Left lung (tissue), 14 donors: ENCODE measurements at places on chromosomes 3 and 15.

GRCh38 chr3:155859859-155860258, 5.6 kb upstream of the SLC33A1 start:
- DNase-seq: peak; percentile 30
- no peaks in the 10 kb centered on the region for H3K27me3 ChIP-seq
- H3K4me3 ChIP-seq: no peak overlapping the region
- H3K36me3 ChIP-seq: no peaks in the 10 kb centered on the region
- H3K4me1 ChIP-seq: no peaks in the 10 kb centered on the region

DNA sequence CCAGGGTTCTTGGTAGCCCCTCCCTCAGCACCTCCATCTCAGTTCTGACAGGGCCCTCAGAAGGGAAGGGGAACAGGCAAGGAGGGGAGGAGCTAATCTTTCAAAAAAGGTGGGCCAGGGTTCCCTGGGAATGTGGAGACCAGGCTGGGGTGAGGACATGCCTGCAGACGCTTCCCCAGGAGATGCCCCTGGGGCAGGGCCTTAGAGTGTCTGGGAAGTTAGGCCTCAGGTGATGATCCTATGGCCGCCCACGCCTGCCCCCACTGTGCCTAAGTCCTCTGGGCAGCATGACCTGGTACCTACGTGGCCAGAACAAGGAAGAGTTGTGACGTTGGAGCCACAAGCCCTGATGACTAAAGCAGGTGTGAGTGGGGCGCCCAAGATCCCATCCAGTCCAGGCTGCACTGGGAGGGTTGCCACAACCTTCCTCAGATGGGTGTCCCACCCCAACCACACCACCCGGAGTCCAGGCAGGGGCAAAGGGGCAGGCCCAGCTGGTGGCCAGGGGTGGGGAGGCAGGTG, 3.9 kb upstream of the SEMA3B start:
- H3K27ac ChIP-seq: peak overlapping the region; percentile 80
- no peaks in the 10 kb centered on the region for H3K27me3 ChIP-seq
- H3K36me3 ChIP-seq: no peaks in the 10 kb centered on the region
- no peak for DNase-seq
- no peak overlapping the region for H3K4me3 ChIP-seq

DNA sequence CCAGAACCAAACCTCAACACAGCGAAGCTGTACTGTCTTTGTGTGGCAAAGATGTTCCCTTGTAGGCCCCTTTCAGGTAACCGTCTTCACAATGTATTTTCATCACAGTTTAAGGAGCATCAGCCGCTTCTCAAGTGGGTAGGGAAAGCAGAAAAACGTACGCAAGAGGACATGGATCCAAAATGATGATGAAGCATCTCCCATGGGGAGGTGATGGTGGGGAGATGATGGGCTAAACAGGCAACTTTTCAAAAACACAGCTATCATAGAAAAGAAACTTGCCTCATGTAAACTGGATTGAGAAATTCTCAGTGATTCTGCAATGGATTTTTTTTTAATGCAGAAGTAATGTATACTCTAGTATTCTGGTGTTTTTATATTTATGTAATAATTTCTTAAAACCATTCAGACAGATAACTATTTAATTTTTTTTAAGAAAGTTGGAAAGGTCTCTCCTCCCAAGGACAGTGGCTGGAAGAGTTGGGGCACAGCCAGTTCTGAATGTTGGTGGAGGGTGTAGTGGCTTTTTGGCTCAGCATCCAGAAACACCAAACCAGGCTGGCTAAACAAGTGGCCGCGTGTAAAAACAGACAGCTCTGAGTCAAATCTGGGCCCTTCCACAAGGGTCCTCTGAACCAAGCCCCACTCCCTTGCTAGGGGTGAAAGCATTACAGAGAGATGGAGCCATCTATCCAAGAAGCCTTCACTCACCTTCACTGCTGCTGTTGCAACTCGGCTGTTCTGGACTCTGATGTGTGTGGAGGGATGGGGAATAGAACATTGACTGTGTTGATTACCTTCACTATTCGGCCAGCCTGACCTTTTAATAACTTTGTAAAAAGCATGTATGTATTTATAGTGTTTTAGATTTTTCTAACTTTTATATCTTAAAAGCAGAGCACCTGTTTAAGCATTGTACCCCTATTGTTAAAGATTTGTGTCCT, 60.0 kb downstream of the AAGAB start:
- H3K4me3 ChIP-seq: no peak overlapping the region
- no peak overlapping the region for H3K27ac ChIP-seq
- H3K4me1 ChIP-seq: no peaks in the 10 kb centered on the region
- no peaks in the 10 kb centered on the region for H3K27me3 ChIP-seq
- no peak for DNase-seq

- H3K4me1 ChIP-seq: peaks cover 21% of the 10 kb centered on the region
- no peak overlapping the region for H3K4me3 ChIP-seq
Measured at GRCh38 chr3:157127831-157128767, 31.8 kb downstream of the CCNL1 start.

DNA sequence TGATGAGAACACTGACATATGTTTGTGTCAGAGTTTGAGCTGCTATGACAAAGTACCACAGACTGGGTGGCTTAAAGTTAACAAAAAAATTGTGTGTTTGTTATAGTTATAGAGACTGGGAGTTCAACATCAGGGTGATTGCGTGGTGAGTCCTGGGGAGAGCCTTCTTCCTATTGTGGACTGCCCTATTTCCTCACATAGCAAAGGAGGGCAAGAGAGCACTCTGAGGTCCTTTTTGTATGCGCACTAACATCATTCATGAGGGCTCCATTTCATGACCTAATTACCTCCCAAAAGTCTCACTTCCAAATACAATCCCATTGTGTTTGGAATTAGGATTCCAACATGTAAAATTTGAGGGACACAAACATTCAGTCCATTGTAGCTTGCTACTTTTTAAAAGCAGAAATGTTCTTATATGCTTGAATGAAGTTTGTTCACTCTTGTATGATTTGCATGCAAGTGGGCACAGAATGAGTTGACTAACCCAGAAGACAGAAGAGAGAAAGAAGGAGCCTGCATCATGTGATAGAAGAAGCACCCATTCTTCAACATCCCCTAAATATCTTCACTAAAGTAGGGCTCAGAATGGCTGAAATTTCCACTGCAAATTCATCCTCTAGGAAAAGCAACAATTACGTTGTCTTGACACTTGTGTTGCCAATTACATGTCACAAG, 18.9 kb upstream of the ALCAM start:
- H3K4me1 ChIP-seq: peaks cover 5% of the 10 kb centered on the region
- DNase-seq: no peak
- H3K36me3 ChIP-seq: no peaks in the 10 kb centered on the region
- no peak overlapping the region for H3K4me3 ChIP-seq
- H3K27me3 ChIP-seq: peaks cover 6% of the 10 kb centered on the region
- no peak overlapping the region for H3K27ac ChIP-seq

GRCh38 chr3:115245899-115246298, 98.8 kb upstream of the ZBTB20 start:
- no peak overlapping the region for H3K27ac ChIP-seq
- no peaks in the 10 kb centered on the region for H3K4me1 ChIP-seq
- no peaks in the 10 kb centered on the region for H3K36me3 ChIP-seq
- H3K27me3 ChIP-seq: no peaks in the 10 kb centered on the region
- no peak overlapping the region for H3K4me3 ChIP-seq

DNA sequence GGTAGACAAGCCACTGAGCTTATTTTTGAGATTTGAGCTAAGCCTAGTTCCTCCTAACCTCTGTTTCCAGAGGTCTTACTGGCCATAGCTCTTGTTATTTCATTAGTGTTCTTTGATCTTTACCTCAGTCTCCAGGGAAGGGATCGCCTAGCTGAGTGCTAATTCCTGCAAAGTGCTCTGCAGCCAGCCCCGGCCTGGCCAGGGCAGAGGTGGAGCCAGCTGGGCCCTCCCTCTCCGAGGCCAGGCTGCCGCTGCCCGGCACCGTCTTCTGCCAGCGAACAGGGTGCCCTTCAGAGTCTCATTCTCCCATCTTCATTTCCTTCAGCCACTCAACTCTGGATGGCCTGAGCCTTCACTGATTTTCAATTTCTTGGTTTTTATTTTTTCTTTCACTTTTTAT, 19.7 kb downstream of the FAN1 start:
- no peak for DNase-seq
- H3K36me3 ChIP-seq: no peaks in the 10 kb centered on the region
- no peaks in the 10 kb centered on the region for H3K27me3 ChIP-seq

- no peak for DNase-seq
- H3K4me3 ChIP-seq: no peak overlapping the region
- H3K4me1 ChIP-seq: peaks cover 14% of the 10 kb centered on the region
Measured at GRCh38 chr15:58440158-58440910, 8.5 kb downstream of the LIPC start.

DNA sequence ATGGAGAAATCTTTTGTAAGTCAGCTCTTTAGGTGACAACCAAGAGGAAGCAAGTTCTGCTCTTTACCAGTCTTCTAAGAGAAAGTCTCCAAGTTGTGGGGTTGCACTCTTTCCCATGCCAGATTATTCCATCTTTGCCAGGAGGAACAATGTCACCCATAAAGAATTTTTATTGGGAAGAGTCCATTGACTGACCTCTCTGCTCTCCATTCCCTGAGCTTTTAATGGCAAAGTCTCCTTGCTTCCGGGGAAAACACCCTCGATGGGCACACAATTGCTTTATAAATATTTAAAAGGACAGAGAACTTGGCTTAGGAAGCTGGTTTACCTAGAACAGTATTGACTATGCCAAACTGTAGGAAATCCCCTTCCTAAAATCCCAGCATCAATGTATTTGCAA, 19.9 kb upstream of the UBE2E1 start:
- DNase-seq: no peak
- H3K4me1 ChIP-seq: no peaks in the 10 kb centered on the region
- no peaks in the 10 kb centered on the region for H3K36me3 ChIP-seq
- H3K4me3 ChIP-seq: no peak overlapping the region
- H3K27ac ChIP-seq: no peak overlapping the region

DNA sequence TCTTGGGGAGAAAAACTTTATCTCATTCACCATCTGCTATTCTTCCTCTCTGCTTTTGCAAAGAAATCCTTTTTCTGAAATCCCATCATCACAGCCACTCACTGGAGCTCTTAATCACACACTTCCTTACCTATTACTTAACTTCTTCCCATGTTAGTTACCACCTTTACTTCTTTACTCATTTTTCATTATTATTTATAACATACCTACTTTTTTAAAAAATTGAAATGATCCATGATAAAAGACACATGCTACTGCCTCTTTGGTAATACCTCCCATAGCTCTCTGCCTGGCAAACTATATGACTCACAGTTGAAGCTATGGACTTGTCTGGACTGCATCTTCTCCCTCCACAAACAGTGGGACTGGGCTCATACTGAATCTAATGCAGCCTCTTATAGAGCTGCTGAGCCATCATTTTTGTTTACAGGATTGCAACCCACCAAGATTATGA, 150.3 kb downstream of the TNIK start:
- no peak overlapping the region for H3K4me3 ChIP-seq
- no peak for DNase-seq
- H3K4me1 ChIP-seq: no peaks in the 10 kb centered on the region
- H3K27me3 ChIP-seq: no peaks in the 10 kb centered on the region
- no peaks in the 10 kb centered on the region for H3K36me3 ChIP-seq

DNA sequence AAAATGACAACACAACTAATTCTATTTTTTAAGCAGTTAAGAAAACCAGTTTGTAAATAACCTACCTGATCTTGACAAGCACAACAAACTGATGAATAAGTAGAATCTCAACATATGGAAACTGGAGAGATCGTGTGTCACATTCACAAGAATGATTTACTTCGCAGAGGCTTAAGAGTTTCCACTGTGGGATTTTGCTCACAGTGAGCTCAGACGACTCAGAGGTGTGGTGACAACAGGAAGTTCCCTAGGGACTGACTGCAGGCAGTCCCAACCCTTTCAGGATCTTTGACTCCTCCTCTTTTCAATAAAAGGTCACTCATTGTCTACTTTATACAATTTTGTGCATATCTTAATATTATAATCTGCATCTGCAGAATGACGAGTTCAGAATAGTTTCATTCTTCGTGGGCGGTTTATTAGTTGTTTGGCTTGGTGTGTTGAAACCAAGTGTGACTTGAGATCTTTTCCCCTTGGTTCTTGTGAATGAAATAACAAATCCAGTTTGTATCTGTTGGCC, at the start of gene LIPH:
LIPH (minus strand) TSS at position 231 of the 520 bp plus-strand sequence; CDS start at position 114, 117 bp downstream.
- peak within 1 kb of the TSS; percentile 65 for H3K27ac ChIP-seq
- H3K4me3 ChIP-seq: peak within 1 kb of the TSS; percentile 17
- no peaks in the 10 kb centered on the region for H3K36me3 ChIP-seq
- DNase-seq: no peak

- DNase-seq: no peak
- no peaks in the 10 kb centered on the region for H3K27me3 ChIP-seq
- no peak overlapping the region for H3K27ac ChIP-seq
- H3K36me3 ChIP-seq: no peaks in the 10 kb centered on the region
- H3K4me1 ChIP-seq: no peaks in the 10 kb centered on the region
- H3K4me3 ChIP-seq: no peak overlapping the region
Measured at GRCh38 chr3:142285083-142285517, 59.7 kb upstream of the GK5 start.

- H3K4me3 ChIP-seq: no peak overlapping the region
- H3K27me3 ChIP-seq: no peaks in the 10 kb centered on the region
- H3K27ac ChIP-seq: no peak overlapping the region
- H3K36me3 ChIP-seq: no peaks in the 10 kb centered on the region
Measured at GRCh38 chr3:127214975-127215374, 22.0 kb downstream of the PRR23E start.

- H3K27me3 ChIP-seq: no peaks in the 10 kb centered on the region
- DNase-seq: no peak
- H3K4me1 ChIP-seq: no peaks in the 10 kb centered on the region
- no peak overlapping the region for H3K27ac ChIP-seq
- H3K36me3 ChIP-seq: no peaks in the 10 kb centered on the region
Measured at GRCh38 chr15:51702710-51703109, 21.4 kb downstream of the SCG3 start.

GRCh38 chr3:186854954-186855353, 12.4 kb downstream of the ADIPOQ start:
- H3K4me3 ChIP-seq: no peak overlapping the region
- no peaks in the 10 kb centered on the region for H3K4me1 ChIP-seq
- no peaks in the 10 kb centered on the region for H3K36me3 ChIP-seq
- no peak for DNase-seq
- no peak overlapping the region for H3K27ac ChIP-seq

DNA sequence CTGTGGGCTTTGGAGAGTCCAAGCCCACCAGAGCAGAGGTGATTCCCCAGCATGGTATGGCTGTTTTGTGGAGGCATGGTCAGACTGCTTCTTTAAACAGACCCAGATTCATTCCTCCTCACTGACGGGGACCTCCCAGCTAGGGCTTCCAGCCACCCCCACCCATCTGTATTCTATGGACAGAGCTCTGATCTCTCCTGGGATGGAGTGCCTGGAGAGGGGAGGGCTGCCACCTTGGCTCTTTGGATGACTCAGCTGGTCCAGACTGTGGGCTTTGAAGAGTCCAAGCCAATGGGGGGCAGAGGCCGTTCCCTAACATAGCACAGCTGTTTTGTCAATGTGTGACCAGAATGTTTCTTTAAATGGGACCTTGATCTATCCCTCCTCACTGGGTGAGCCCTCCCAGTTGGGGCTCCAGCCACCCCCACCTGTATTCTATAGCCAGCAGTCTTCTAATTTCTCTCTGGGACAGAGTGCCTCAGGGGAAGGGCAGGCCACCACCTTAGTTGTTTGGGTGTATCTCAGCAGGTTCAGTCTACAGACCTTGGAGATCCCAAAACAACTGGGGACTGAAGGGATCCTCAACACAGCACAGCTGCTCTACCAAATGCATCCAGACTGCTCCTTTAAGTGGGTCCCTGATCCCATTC, 122.0 kb upstream of the OSTN start:
- DNase-seq: peak; percentile 27
- H3K4me3 ChIP-seq: no peak overlapping the region
- H3K36me3 ChIP-seq: no peaks in the 10 kb centered on the region
- H3K4me1 ChIP-seq: no peaks in the 10 kb centered on the region
- H3K27ac ChIP-seq: no peak overlapping the region

- no peak overlapping the region for H3K4me3 ChIP-seq
- H3K27me3 ChIP-seq: no peaks in the 10 kb centered on the region
- no peaks in the 10 kb centered on the region for H3K36me3 ChIP-seq
- H3K4me1 ChIP-seq: no peaks in the 10 kb centered on the region
- DNase-seq: no peak
- H3K27ac ChIP-seq: no peak overlapping the region
Measured at GRCh38 chr3:50912746-50913145, 238.0 kb downstream of the DOCK3 start.
